ENCODE measurements at places on chromosomes 1 and 21. TPM values are rescaled to one million over a fixed set of nuclear protein-coding genes. Genes with fewer than 3 reads are reported as not detected.

GRCh38 chr1:167881786-167882185, 32.1 kb downstream of the ADCY10 start:
- H3K4me1 ChIP-seq = no peaks in the 10 kb centered on the region
- H3K27ac ChIP-seq = no peak overlapping the region
- no peaks in the 10 kb centered on the region for H3K36me3 ChIP-seq
- no peaks in the 10 kb centered on the region for H3K27me3 ChIP-seq
- no peak overlapping the region for H3K4me3 ChIP-seq
- no peak for DNase-seq

DNA sequence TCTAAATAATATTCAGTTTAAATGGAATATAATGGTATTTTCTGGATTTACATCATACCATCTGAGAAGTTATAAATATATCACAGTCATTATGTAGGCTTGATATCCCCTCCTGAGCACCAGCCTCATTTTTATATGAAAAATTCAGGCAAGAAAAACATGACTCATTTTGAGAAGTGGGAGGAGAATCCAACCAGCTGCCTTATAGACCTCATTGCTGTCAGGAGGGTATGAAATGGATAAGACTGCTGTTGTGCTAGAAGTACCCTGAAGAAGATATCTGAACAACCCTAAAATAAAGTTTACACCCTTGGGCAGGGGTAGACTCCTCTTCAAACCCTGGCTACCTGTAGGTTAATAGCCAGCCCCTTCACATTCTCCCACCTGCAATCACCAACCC, 8.8 kb downstream of the GIPC2 start:
- H3K4me1 ChIP-seq = peaks cover 7% of the 10 kb centered on the region
- H3K36me3 ChIP-seq = no peaks in the 10 kb centered on the region
- DNase-seq = no peak

DNA sequence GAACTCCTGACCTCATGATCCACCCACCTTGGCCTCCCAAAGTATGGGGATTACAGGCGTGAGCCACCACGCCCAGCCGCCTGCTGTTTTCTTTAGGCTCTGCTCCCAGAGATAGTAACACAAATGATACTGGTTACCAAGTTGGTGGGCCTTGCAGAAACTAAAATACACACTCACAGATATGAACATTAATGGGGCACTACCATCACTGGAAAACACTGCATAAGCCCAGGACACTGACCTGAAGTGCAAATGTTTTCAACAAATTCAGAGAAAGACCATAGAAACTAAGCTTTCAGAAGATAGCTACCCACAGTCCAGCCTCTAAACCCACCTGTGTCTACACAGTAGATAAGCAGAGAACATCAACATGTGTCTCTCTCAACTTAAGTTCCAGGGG, 180.5 kb downstream of the FCRL5 start:
- no peak overlapping the region for H3K4me3 ChIP-seq
- no peaks in the 10 kb centered on the region for H3K36me3 ChIP-seq
- no peaks in the 10 kb centered on the region for H3K4me1 ChIP-seq
- DNase-seq = no peak
- H3K27ac ChIP-seq = no peak overlapping the region
- peaks cover 12% of the 10 kb centered on the region for H3K27me3 ChIP-seq

The DNALI1 gene
- total RNA-seq = not detected

The PDC gene
- not detected for total RNA-seq

The ELAVL4 gene
- not detected for total RNA-seq

Measured in activated CD8-positive, alpha-beta T cell treated with anti-CD3 and anti-CD28 coated beads for 36 hours (primary cell).